ENCODE measurements at places on chromosomes 2 and 18.

DNA sequence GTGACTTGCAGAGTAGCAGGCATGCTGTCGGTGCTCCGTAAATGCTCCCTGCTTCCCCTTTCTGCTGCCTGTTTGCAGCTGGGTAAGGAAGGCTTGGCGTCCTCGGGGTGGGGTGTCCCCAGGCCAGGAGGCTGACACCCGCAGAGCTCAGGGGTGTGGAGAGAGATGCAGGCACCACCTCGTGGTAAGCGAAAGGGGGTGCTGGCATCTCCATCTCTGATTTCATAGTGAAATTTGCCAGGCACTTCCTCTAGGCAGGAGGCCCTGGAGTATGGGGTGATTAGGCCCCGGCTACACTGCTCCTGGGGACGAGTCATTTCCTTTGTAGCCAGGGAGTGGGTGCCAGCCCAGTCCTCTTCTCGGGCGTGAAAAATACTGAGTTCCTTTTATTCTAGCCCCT, 160.4 kb downstream of the KLHL29 start:
- DNase-seq = no peak
- H3K4me3 ChIP-seq = no peak overlapping the region
- H3K36me3 ChIP-seq = no peaks in the 10 kb centered on the region
- H3K4me1 ChIP-seq = peaks cover 28% of the 10 kb centered on the region
- no peaks in the 10 kb centered on the region for H3K27me3 ChIP-seq
- H3K27ac ChIP-seq = no peak overlapping the region

DNA sequence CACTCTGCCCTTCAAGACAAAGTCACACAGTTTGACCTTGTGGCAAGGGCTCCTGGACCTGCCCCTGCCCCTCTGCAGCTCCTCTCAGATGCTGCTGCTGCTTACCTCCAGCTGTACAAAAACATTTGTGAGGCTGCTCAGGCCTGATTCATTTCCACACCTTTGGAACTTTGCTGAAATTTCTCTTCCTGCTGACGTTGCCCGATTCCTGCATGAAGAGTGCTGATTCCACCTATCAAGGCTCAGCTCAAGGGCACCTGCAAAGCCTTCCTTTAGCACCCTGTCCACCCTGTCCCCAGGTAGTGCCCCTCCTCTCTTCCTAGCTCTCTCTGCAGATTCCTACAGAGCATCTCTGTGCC, 738.3 kb upstream of the HS6ST1 start:
- no peak overlapping the region for H3K27ac ChIP-seq
- H3K27me3 ChIP-seq = no peaks in the 10 kb centered on the region
- no peak overlapping the region for H3K4me3 ChIP-seq
- H3K4me1 ChIP-seq = no peaks in the 10 kb centered on the region
- DNase-seq = no peak
- H3K36me3 ChIP-seq = no peaks in the 10 kb centered on the region

- H3K4me1 ChIP-seq = no peaks in the 10 kb centered on the region
- H3K27ac ChIP-seq = no peak overlapping the region
- no peaks in the 10 kb centered on the region for H3K36me3 ChIP-seq
- no peaks in the 10 kb centered on the region for H3K27me3 ChIP-seq
- H3K4me3 ChIP-seq = no peak overlapping the region
These were observed 38.6 kb downstream of the SNORC start for GRCh38 chr2:232908695-232909094.

DNA sequence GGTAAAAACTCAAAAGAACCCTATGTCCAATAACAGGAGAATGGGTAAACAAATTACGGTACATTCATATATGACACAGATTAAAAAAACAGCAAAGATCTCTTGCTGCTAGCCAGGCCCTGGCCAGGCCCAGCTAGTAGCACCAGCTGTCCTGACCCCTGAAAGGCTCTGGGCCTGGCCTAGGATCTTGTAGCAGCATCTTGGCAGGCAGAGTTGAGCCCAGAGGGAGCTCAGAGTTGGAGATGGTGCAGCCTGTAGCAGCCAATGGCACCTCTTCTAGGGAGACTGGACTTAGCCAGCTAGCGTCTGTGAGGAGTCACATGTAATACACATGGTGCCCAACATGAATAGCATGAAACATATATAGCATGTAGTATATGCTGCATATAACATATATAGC, 69.1 kb downstream of the HS6ST1 start:
- no peaks in the 10 kb centered on the region for H3K4me1 ChIP-seq
- DNase-seq = peak; percentile 43
- H3K27ac ChIP-seq = no peak overlapping the region
- H3K4me3 ChIP-seq = no peak overlapping the region

GRCh38 chr2:184304006-184304405, 294.3 kb upstream of the ZNF804A start:
- no peak for DNase-seq
- H3K4me1 ChIP-seq = no peaks in the 10 kb centered on the region
- no peaks in the 10 kb centered on the region for H3K27me3 ChIP-seq
- no peaks in the 10 kb centered on the region for H3K36me3 ChIP-seq
- no peak overlapping the region for H3K4me3 ChIP-seq
